ENCODE measurements at places on chromosomes 6 and 20. TPM values are rescaled to one million over a fixed set of nuclear protein-coding genes. Genes with fewer than 3 reads are reported as not detected.

Gene BMP7
- not detected for polyA plus RNA-seq

Gene E2F1
- polyA plus RNA-seq = 1.6 TPM

Gene MATN4
- 0.18 TPM for polyA plus RNA-seq

Gene MCCD1
- not detected for polyA plus RNA-seq

Gene TRIM10
- polyA plus RNA-seq = not detected

Gene COL11A2
- 3.6 TPM for polyA plus RNA-seq

All from aorta (tissue), 5 donors.